ENCODE measurements at places on chromosomes 4 and X. TPM values are rescaled to one million over a fixed set of nuclear protein-coding genes. Genes with fewer than 3 reads are reported as not detected.

The CT47B1 gene
- total RNA-seq, result not detected

GRCh38 chr4:121189326-121190215, 25.4 kb upstream of the TNIP3 start:
- DNase-seq, result no peak

DNA sequence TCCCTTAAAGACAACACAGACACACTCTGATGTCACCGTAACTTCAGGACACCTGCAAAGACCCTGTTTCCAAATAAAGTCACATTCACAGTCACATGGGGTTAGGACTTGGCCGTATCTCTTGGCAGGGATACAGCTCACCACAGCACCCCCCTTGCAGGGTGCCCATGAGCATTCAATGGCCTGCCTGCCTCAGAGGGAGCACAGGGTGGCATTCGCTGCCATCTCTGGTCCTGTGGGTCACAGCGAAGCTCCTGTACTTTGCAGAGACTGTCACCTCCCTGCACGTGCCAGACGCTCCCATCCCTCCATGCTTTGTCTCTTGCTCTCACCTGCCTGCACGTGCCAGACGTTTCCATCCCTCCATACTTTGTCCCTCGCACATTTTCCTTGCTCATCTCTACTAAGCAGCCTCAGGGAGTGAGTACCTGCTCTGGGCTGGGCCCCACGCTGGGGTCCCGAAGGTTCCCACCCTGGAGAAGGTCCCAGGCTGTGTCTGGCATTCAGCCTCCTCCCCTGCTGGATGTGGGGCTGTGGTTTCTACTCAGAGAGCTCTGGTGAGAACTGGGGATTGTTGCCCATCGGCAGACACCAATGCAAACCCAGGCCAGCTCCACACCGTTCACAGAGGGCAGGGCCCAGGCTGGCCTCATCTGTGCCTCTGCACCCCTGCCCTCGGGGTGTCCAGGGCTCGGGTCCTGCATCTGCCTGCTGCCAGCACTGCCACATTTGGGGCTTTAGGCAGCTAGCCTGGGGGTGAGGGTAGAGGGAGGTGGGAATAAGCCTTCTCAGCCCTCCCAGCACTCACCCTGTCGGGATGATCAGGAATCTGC, 15.8 kb downstream of the HTRA3 start:
- no peak for DNase-seq

- no peak for DNase-seq
Observed at GRCh38 chr4:54014666-54015160, 49.7 kb downstream of the CHIC2 start.

DNA sequence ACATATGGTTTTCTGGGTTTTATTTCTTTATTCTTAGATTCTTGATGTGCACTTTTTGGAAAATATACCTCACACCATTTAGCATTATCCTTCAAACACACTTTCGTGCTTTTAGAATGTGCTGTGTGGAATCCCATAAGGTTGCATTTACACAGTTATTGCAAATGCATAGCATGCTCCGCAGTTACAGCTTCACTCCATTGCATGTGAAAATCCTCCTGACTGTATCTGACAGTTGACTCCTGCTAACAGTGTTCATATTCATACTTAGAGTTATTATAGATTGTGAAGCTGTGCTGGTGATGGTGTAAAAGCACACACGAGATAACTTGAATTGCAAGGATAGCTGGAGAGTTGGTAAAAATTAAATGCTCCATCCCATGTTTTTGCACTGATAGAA, 811.5 kb upstream of the TENM3 start:
- DNase-seq, result no peak

The TCEAL6 gene
- total RNA-seq, result 1.1 TPM

The NAP1L2 gene
- 4.0 TPM for total RNA-seq
